ENCODE measurements at places on chromosomes 7 and 10.
A peak's percentile ranks its signal among the peaks of the same experiment; 100 is the strongest.

- no peak for ATAC-seq
These were observed 12.8 kb downstream of the SFXN2 start for GRCh38 chr10:102727037-102727818.

GRCh38 chr7:85320699-85321476 lies 134.0 kb upstream of the SEMA3D start:
- ATAC-seq, result peak; percentile 62

- ATAC-seq, result no peak
These were observed 303.5 kb upstream of the BMPER start for GRCh38 chr7:33601884-33602283.

GRCh38 chr10:89037096-89037495 lies 46.5 kb downstream of the FAS start:
- ATAC-seq, result no peak

- no peak for ATAC-seq
These were observed 36.0 kb downstream of the GNA12 start for GRCh38 chr7:2807845-2808772.

DNA sequence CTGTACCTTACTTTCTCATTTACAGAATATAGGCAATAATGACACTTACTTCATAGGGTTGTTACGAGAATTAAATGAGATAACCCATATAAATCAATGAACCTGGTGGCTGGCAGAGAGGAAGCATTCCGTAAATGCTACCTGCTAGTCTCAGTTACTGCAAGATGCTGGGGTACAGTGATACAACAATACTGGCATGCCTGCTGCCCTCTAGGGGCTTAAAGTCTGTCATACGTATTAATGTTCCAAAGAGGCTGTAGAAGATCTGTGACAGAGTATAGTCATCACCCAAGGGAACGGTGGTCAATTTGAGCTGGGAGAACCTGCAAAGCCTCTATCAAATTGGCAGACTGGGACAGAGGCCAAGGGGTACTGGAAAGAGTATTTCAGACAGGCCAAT lies 421.5 kb downstream of the GPAM start:
- no peak for ATAC-seq

- ATAC-seq, result no peak
These were observed 240.4 kb downstream of the ABCA13 start for GRCh38 chr7:48411619-48412018.

GRCh38 chr7:24334012-24334411 lies 50.0 kb downstream of the NPY start:
- no peak for ATAC-seq

DNA sequence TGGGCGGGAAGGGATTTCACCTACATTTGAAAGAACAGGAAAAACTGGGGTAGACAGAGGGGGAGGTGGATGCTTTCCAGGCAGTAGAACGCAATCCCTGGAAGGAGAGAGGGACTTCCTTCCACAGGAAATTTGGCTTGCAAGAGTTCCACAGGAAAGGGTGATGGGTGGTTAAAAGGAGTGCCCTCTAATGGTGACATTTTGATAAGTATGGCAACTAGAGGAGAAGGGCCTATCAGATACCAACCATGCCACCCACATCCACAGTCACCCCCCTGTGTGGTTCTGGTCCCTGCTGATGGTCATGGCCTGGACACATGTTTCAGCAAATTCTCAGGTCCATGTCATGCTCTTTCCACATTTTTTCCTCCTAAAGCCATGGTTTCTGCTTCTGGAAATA lies 27.1 kb upstream of the COL13A1 start:
- ATAC-seq, result no peak

GRCh38 chr7:43077285-43077684 lies 35.2 kb upstream of the HECW1 start:
- ATAC-seq, result no peak

- peak; percentile 89 for ATAC-seq
These were observed 15.3 kb downstream of the KCNH2 start for GRCh38 chr7:150962553-150963399.

DNA sequence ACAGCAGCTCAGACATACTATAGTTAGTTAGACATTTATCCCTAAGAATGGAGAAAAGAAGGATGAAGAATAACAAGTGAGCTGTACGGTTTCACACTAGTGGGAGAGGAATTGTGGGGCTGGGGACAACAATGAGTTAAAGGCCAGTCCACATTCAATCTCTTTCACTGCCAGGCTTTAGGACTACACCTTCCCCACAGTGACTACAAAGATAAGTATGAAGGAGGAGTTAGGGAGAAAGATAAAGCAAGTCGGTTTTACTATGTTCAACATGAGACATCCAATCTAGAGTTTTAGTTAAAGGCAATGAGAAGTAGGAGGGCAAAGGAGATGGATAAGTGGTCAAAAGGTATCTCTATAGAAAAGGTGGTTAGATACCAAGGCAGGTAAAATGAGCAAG lies 16.3 kb downstream of the ARHGAP12 start:
- ATAC-seq, result peak; percentile 68

- no peak for ATAC-seq
These were observed 241.3 kb upstream of the MYO3A start for GRCh38 chr10:25692761-25693160.

DNA sequence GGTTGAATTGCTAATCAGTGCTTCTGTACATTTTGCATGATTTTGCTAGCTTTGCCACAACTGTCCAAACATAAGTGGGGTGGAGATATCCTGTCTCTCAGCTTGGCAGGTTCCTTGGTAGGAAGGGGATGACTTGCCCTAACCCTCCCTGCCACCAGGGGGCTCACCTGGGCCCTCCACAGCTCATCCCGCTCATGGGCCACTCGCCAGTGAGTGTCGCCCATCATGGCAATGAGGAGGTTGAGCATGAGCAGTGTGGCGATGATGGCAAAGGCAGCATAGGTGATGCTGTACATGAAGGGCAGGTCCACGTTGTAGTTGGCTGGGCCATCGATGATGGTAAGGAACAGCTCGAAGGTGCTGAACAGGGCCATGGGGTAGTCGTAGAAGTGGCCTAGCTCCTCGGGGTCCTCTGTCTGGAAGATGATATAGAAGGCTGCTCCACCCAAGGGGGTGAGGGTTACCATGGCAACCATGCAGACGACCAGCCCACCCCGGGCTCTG lies 12.2 kb downstream of the TRPV6 start:
- ATAC-seq, result peak; percentile 58

- ATAC-seq, result no peak
These were observed 6.9 kb downstream of the TMEM130 start for GRCh38 chr7:98862716-98863420.

DNA sequence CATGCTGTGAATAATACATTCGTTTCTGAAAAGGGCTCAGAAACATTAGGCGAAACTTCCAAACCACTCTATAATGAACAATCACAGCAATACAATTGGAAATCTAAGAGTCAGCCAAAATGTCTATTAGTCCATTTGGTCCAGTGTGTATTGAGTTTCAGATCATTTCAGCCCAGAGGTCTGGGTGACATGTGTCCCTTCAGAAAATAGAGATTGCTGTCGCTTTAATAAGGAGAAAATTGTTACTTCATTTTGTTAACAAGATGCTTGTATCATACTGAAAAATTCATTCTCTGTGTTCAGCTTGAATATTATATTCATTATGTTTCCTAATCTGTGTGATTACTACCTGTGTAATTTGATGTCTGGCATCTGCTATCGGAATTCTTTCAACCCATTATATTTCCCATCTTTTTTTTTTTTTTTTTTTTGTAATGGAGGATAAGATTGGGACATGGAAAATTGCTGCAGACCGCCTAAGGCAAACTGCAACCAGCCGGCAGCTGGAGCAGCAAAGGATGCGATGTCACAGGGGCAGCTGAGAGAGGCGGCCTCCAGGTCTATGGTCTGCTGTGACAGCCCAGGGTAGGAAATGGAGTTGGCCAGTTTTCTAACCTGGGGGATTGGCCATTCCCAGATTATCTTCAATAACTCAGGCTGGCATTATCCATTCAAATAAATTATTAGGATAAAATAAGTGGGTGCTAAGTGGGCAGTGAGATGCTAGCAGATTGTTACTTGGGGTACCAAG lies 170.9 kb upstream of the NPVF start:
- ATAC-seq, result peak; percentile 42

- ATAC-seq, result peak; percentile 24
These were observed 78.3 kb upstream of the ATP6V0A4 start for GRCh38 chr7:138876326-138876725.

DNA sequence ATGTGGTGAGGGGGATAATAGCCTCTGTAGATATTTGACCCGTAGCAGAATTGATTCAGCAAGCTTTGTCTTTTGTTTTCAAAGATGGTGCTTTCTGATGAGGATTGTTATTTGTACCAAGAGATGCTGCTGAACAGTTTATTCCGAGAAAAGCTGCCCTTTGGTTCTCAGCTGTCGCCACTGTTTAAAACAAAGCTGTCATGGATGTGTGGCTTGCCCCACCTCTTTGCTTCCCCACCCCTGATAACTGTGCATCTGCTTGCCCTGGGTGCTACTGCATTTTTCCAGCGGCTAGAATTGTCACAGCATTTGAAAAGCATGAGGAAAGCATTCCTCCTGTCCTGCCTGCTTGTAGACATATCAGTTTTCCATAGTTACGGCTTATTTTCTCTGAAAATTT lies 226.9 kb upstream of the CSTF2T start:
- no peak for ATAC-seq

GRCh38 chr10:105714728-105715127 lies 1073.6 kb downstream of the SORCS3 start:
- ATAC-seq, result no peak

- no peak for ATAC-seq
These were observed 630.0 kb upstream of the MBL2 start for GRCh38 chr10:53402594-53402993.

- no peak for ATAC-seq
These were observed 46.5 kb downstream of the AMPH start for GRCh38 chr7:38584443-38585210.

DNA sequence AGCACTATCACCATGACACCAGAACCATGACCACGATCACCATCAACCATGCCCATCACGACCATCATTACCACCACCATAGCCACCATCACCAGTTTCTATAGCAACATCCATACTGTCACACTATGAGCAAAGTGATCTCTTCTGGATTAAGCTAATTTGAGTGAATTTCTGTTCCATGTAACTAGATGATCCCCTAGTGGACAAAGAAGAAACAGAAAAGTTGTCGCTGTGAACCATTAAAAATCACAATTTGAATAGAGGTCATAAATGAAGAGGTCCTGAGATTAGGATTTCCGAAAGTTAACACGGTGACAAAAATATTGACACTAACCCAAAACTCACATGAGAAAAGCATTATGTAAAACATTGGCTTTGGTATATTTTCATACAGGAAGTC lies 77.6 kb downstream of the CLRN3 start:
- no peak for ATAC-seq

GRCh38 chr7:5773661-5774086 lies 7.8 kb downstream of the RNF216 start:
- ATAC-seq, result peak; percentile 85

GRCh38 chr10:62708569-62708968 lies 96.0 kb upstream of the ADO start:
- ATAC-seq, result no peak

DNA sequence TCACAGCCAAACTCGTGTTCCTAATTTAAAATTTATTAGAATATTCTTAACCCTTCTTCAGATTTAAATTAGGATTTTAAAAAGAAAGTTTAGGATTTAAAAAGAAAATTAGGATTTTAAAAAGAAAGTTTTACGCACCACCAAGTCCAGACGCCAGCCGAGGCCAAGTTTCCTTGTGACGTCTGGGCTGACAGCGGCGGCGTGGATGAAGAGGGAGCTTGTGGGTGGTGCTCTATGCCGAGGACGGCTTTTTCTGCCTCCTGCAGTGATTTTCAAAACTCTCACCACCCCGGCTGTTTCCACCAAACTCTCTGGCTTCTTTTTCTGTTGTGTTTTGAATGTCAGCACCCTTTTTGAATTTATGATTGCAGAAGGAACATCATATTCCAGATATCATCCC lies 252.9 kb downstream of the DNAJB6 start:
- no peak for ATAC-seq

- no peak for ATAC-seq
These were observed 72.0 kb downstream of the PAX2 start for GRCh38 chr10:100817268-100817839.

- no peak for ATAC-seq
These were observed 1066.5 kb downstream of the TYW1 start for GRCh38 chr7:68063171-68063570.

DNA sequence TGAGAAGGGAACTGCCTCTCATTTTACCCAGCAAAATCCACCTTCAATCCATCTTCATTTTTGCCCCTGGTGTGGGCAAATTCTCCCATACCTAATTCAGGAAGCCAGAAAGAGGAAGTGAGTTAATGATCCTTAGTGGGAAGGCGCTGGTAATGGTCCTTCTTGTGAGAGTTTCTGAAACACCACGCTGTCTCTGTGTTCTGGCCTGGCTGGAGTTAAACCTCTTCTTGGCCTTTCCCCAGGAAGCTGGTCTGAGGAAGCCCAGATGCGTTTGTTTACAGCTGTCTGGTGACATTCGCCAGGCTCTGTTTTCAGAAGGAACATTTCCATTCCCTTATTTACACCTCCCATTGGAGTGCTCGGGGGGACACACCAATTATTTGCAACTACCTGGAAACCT lies 24.3 kb downstream of the HTRA1 start:
- ATAC-seq, result peak; percentile 67

GRCh38 chr7:22420008-22420407 lies 63.1 kb upstream of the RAPGEF5 start:
- ATAC-seq, result no peak

DNA sequence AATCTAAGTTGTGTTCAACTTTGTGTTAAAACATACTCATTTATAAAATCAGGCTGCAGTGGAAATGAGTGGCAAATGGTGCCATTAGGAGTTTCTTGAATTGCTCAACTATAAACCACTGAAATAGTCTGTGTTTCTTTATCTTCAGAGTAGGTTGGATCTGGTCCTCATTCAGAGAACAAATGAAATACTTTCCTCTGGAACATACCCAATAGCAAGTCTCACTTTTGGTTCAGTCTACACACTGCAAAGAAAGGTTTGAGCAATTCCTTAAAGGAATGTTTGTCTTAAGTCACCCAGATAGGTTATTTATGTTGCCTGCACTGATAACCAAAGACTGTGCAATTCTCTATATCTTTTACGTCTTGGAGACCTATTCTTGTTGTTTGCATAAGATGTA lies 62.5 kb downstream of the ABCB4 start:
- no peak for ATAC-seq

DNA sequence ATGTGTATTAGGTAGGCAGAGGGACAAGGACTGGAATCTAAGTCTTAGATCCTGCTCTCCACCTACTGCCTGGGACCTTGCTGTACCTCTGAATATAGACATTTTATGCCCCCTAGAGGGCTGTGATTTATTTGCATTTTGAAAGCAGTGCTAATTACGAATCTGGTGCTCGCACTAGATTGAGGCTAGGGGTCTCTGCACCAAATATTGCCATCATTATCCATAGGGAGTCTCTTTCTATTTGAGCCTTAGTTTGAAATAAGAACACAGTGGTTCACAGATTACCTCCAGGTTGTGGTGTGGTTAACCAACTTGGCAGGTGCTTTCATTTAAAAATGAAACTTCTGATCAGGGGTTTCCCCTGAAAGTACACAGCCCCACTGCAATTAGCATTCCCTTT lies 41.8 kb downstream of the CNNM1 start:
- ATAC-seq, result peak; percentile 79

GRCh38 chr10:92110039-92110794 lies 180.7 kb downstream of the CPEB3 start:
- no peak for ATAC-seq
